A549 treated with Mapracorat at 1 μM for 4 hours (cell line): ENCODE measurements at places on chromosomes 6 and 20. TPM values are rescaled to one million over a fixed set of nuclear protein-coding genes. Genes with fewer than 3 reads are reported as not detected.

Gene BMP2
- 0.20 to 0.45 TPM (median 0.33 TPM) in 5 replicates for total RNA-seq

Gene SAMD5
- total RNA-seq, result 0.43 to 0.88 TPM (median 0.60 TPM) in 5 replicates

Gene CRIP3
- 0.39 to 0.51 TPM (median 0.43 TPM) in 5 replicates for total RNA-seq

Gene FAM209B
- 0.22 to 0.67 TPM (median 0.34 TPM) in 5 replicates for total RNA-seq

Gene CD83
- total RNA-seq, result 1.5 to 2.5 TPM (median 1.8 TPM) in 5 replicates

Gene ULBP3
- 3.7 to 4.2 TPM (median 3.7 TPM) in 5 replicates for total RNA-seq

Gene BHLHE23
- not detected in 5 replicates for total RNA-seq

Gene FAM162B
- not detected in 5 replicates for total RNA-seq

Gene PRSS16
- 2.8 to 3.5 TPM (median 2.9 TPM) in 5 replicates for total RNA-seq

Gene KCNQ5
- total RNA-seq, result 1.2 to 1.7 TPM (median 1.5 TPM) in 5 replicates

Gene HLA-DRB1
- 0.11 TPM in 1 of 5 replicates, not detected in the others for total RNA-seq

Gene ABHD16A
- 11.3 to 19.8 TPM (median 18.4 TPM) in 5 replicates for total RNA-seq

Gene PRKN
- total RNA-seq, result 0.07 TPM in 2 of 5 replicates, not detected in the others

Gene TTLL9
- total RNA-seq, result 0.10 to 0.20 TPM (median 0.12 TPM) in 4 of 5 replicates, not detected in the other

Gene TCP11
- total RNA-seq, result not detected in 5 replicates

Gene MAP3K7
- 11.1 to 12.9 TPM (median 12.3 TPM) in 5 replicates for total RNA-seq

Gene TMEM242
- 5.8 to 8.7 TPM (median 6.4 TPM) in 5 replicates for total RNA-seq

Gene TNFRSF6B
- total RNA-seq, result 0.35 to 1.5 TPM (median 0.93 TPM) in 5 replicates

Gene ENPP3
- total RNA-seq, result not detected in 5 replicates

Gene HLA-DPA1
- not detected in 5 replicates for total RNA-seq

Gene NOP56
- total RNA-seq, result 567 to 662 TPM (median 613 TPM) in 5 replicates

Gene FKBP1C
- 1.5 to 2.4 TPM (median 2.0 TPM) in 5 replicates for total RNA-seq

Gene TRIM40
- not detected in 5 replicates for total RNA-seq

Gene CRISP3
- total RNA-seq, result not detected in 5 replicates

Gene RAB32
- 35.7 to 45.1 TPM (median 43.7 TPM) in 5 replicates for total RNA-seq

Gene SLC16A10
- 0.22 to 0.87 TPM (median 0.50 TPM) in 5 replicates for total RNA-seq

Gene TFAP2A
- 9.6 to 11.4 TPM (median 10.8 TPM) in 5 replicates for total RNA-seq

Gene ZSWIM1
- total RNA-seq, result 4.8 to 5.9 TPM (median 5.8 TPM) in 5 replicates

Gene PBOV1
- not detected in 5 replicates for total RNA-seq

Gene SLC17A3
- total RNA-seq, result 0.82 to 1.1 TPM (median 0.93 TPM) in 5 replicates

Gene ELOVL4
- 1.5 to 1.8 TPM (median 1.6 TPM) in 5 replicates for total RNA-seq

Gene SLC22A16
- not detected in 5 replicates for total RNA-seq

Gene TOX2
- total RNA-seq, result 10.7 to 14.4 TPM (median 12.8 TPM) in 5 replicates

Gene COL21A1
- 0.50 to 1.0 TPM (median 0.60 TPM) in 5 replicates for total RNA-seq

Gene KCNG1
- 20.9 to 32.3 TPM (median 24.0 TPM) in 5 replicates for total RNA-seq

Gene CDC25B
- 175 to 224 TPM (median 220 TPM) in 5 replicates for total RNA-seq

Gene OR12D3
- not detected in 5 replicates for total RNA-seq

Gene TBXT
- not detected in 5 replicates for total RNA-seq

Gene CYB5R4
- 19.0 to 25.9 TPM (median 22.8 TPM) in 5 replicates for total RNA-seq

Gene KIF25
- 0.08 TPM in 1 of 5 replicates, not detected in the others for total RNA-seq

Gene NRN1
- 0.59 to 0.98 TPM (median 0.77 TPM) in 5 replicates for total RNA-seq

Gene PHF3
- total RNA-seq, result 8.2 to 11.1 TPM (median 10.6 TPM) in 5 replicates

Gene CGA
- 0.19 to 0.43 TPM (median 0.29 TPM) in 5 replicates for total RNA-seq

Gene BPI
- not detected in 5 replicates for total RNA-seq

Gene TMEM244
- total RNA-seq, result not detected in 5 replicates

Gene METTL24
- total RNA-seq, result not detected in 5 replicates

Gene CDH4
- total RNA-seq, result 6.4 to 8.6 TPM (median 7.2 TPM) in 5 replicates

Gene GGT7
- 6.6 to 8.5 TPM (median 7.1 TPM) in 5 replicates for total RNA-seq

Gene IL20RA
- not detected in 5 replicates for total RNA-seq

Gene HNF4A
- 14.6 to 20.3 TPM (median 19.1 TPM) in 5 replicates for total RNA-seq

Gene PHACTR1
- not detected in 5 replicates for total RNA-seq
